ENCODE measurements at places on chromosomes 3 and 15.

DNA sequence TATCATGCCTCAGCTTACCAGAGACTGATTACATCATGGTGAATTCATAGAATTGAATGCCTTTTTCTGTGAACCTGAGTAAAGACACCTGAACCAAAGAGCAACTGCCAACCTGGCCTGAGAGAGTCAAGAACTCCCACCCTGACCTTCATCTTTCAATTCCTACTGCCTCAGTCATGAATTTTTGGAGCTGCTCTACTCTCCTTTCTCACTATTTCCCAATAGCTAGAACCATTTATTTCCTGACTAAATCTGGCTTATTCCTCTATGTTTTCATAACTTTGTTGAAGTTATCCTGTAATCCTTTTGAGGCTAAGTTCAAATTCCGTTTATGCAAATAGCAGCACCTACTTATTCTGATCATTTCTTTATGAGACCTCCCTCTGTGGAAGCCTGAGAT is 712.4 kb upstream of the UBE2E2 start:
- DNase-seq = no peak

GRCh38 chr3:186303965-186304364 is 58.1 kb downstream of the DGKG start:
- no peak for DNase-seq

DNA sequence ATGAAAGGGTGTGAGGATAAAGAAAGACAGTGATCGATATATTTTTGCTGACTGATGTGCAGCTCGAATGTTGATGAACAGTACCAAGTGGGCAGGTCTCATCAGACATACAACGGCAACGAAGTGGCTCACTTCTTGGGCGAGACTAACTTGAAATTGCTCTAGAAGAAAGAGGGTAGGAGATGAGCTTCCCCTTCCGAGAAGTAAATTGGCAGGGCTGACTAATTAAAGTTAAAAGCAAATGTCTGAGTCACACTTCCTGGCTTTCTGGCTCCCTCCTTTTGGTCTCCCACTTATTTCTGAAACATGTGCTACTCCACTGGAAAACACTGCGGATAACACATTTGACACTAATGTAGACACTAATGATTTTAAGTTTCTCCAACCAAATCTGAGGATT is 228.3 kb downstream of the ABHD5 start:
- no peak for DNase-seq

DNA sequence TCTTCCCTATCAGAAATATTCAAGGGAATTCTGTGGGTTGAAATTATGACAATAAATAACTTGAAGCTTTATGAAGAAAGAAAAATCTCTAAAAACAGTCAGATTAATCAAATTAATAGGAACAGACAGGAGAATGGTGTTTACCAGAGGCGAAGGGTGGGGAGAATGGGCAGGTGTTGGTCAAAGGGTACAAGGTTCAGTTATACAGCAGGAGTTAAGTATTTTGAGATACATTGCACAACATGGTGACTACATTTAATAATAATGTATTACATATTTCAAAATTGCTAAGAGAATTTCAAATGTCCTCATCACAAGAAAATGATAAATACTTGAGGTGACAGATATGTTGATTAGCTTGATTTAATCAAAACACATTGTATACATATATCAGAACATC is 18.6 kb downstream of the SPCS1 start:
- DNase-seq = no peak

- DNase-seq = no peak
Measured at GRCh38 chr3:151697496-151697895, 36.2 kb upstream of the AADACL2 start.

- no peak for DNase-seq
Measured at GRCh38 chr15:92676561-92676960, 21.0 kb upstream of the FAM174B start.

All from head of caudate nucleus (tissue), 42 donors.